ENCODE measurements at places on chromosomes 2 and 18.

DNA sequence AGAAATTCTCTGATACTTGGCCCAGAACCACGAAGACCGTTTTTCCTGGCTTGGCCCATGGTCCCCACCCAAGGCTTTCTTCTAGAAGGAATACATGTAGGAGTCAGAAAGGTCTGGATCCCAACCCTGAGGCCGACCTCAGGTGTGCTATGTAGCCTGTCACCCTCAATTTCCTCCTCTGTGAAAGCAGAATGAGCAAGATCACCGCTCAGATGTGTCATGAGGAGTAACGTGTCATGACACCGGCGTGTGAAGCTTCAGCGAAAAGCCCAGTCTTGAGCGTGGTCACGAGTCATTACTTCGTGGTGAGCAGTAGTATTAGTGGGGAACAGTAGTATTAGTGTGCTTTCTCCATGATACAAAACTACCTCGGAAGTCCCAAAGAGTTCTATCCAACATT lies 103.4 kb downstream of the ALPK2 start:
- no peak for DNase-seq

GRCh38 chr18:26205318-26205717 lies 20.9 kb upstream of the TAF4B start:
- DNase-seq = no peak

- no peak for DNase-seq
Observed at GRCh38 chr2:17940091-17940630, 61.7 kb downstream of the KCNS3 start.

DNA sequence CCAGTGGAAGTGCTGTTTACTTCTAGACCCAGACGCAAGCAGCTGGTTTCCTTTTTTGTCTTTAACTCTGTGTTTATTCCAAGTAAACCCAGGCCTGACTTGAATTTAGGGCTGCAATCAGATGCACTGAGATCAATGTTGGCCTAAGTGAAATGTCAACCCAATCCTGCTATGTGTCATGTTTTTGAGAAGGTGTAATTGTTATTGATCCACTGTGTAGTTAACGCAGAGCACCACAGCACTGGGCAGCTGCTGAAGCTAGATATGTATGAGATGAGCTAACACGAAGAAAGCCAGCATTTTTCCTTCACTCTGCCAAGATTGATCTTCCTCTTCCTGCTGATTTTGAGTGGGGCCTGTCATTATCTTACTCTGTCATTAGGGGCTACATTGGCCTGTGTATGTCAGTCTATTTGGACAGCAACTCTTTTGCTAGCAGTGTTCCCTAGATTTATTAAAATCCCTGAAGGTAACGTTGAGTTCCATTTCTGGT lies 18.9 kb upstream of the DLX1 start:
- no peak for DNase-seq

- DNase-seq = no peak
Observed at GRCh38 chr2:157685572-157685971, 56.9 kb upstream of the ACVR1C start.

GRCh38 chr2:45826884-45827635 lies 175.6 kb downstream of the PRKCE start:
- DNase-seq = no peak
